ENCODE measurements at places on chromosomes 11 and 22. TPM values are rescaled to one million over a fixed set of nuclear protein-coding genes. Genes with fewer than 3 reads are reported as not detected.

- H3K4me1 ChIP-seq: no peaks in the 10 kb centered on the region
- H3K27ac ChIP-seq: no peak overlapping the region
- no peak for DNase-seq
- no peaks in the 10 kb centered on the region for H3K27me3 ChIP-seq
These were observed 91.8 kb upstream of the CD44 start for GRCh38 chr11:35047179-35047578.

DNA sequence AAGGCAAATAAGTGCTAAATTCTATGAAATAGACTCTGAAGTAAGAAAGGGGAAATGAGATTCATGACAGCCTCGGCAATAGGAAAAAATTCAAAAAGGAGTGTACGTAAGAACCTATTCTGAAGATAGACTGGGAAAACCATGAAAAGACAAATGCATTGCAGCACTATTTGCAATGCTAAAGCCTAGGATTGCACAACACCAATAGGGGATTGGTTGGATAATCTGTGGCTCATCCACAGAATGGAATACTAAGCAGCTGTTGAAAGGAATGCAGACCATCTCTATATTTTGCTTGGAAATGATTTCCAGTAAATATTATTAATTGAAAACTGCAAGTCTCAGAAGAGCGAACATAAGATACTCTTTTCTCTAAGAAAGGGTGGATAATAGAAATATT, 91.7 kb upstream of the CLMP start:
- no peak for DNase-seq
- H3K36me3 ChIP-seq: no peaks in the 10 kb centered on the region
- H3K4me1 ChIP-seq: no peaks in the 10 kb centered on the region
- no peak overlapping the region for H3K4me3 ChIP-seq

DNA sequence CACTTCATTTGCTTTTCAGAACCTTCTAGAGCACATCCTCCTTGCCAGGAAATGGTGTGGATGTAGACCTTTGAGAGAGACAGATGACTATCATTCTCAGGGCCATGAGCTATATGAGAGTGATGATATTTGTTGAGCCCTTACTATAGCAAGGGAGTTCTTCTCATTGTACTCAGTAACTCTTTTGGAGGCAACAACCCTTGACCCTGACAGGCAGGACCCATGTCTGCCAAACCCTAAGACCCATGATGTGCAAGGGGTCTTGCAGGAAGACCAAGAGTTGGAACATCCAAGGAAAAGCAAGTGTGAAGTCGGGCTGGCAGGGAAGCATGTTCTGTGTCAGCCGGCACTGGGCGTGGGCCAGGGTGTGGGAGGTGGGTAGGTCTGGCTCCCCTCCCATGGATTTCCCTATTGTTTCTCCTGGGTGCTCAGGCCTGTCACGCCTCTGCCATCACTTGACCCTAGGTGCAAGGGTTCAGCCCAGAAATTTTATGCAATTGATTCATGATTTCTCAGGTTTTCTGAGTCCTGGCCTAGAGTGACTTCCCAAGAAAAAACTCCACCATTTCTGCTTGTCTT, 1.2 kb downstream of the FOLR3 start:
- no peaks in the 10 kb centered on the region for H3K4me1 ChIP-seq
- peaks cover 23% of the 10 kb centered on the region for H3K27me3 ChIP-seq
- no peak overlapping the region for H3K27ac ChIP-seq
- H3K36me3 ChIP-seq: no peaks in the 10 kb centered on the region

DNA sequence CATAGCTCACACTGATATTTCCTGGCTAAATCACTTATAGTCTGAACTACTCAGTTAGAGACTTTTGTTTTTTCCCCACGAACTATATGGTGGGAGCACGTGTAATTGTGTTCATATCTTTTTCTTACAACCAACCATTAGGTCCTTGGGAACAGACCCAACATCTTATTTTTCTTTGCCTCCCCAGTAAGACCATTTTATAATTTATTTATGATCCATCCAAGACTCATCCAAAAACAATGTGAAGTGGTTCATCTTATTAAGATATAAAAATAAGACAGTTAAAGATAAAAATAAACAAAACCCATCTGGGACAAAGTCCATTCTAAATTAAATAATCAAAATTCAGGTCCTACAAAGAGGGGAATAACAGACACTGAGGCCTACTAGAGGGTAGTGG, 90.8 kb downstream of the FAM168A start:
- H3K27me3 ChIP-seq: no peaks in the 10 kb centered on the region
- H3K36me3 ChIP-seq: no peaks in the 10 kb centered on the region
- no peaks in the 10 kb centered on the region for H3K4me1 ChIP-seq
- H3K4me3 ChIP-seq: no peak overlapping the region

DNA sequence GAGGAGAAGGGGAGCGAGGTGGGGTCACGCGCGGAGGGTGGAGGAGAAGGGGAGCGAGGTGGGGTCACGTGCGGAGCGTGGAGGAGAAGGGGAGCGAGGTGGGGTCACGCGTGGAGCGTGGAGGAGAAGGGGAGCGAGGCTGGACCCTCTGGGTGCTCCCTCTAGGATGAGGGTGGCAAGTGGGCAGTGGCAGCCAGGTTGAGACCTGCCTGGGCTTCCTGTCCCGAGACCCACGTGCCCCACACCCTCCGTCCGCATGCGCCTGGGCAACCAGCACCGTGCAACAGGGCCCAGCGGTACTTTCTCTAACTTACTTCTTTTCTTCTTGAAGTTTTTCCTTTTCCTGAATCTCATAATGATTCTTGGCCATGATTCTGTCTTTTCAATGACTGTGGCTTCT, 11.1 kb downstream of the MRPL21 start:
- H3K36me3 ChIP-seq: no peaks in the 10 kb centered on the region
- no peak for DNase-seq
- no peaks in the 10 kb centered on the region for H3K27me3 ChIP-seq
- no peak overlapping the region for H3K27ac ChIP-seq
- no peak overlapping the region for H3K4me3 ChIP-seq

DNA sequence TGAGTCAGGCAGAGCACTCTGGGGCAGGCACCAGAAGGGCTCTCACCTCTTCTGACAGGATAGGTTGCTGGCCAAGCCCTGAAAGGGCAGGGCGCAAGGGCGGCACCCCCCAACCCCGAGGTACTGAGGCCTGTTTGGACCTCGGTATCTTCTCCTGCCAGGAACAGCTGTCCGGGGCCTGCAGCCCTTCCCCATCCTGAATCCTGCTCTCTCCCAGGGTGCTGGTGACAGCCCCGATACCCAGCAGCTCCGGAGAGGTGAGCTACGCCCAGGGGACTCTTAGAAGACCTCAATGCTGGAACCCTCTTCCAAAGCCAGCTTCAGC, 79.1 kb downstream of the PHF21B start:
- H3K27me3 ChIP-seq: no peaks in the 10 kb centered on the region
- no peaks in the 10 kb centered on the region for H3K4me1 ChIP-seq
- no peak for DNase-seq
- no peaks in the 10 kb centered on the region for H3K36me3 ChIP-seq
- no peak overlapping the region for H3K4me3 ChIP-seq

PRR5 gene
- 4.0 TPM for total RNA-seq
